ENCODE measurements at places on chromosomes 1 and 21.

GRCh38 chr1:31627930-31628559 lies 10.6 kb downstream of the HCRTR1 start:
- DNase-seq = no peak

GRCh38 chr1:93416183-93416582 lies 31.7 kb upstream of the FNBP1L start:
- DNase-seq = no peak

GRCh38 chr1:5572794-5573193 lies 419.4 kb downstream of the NPHP4 start:
- no peak for DNase-seq

- no peak for DNase-seq
Observed at GRCh38 chr21:37566790-37567615, 200.4 kb downstream of the DYRK1A start.

GRCh38 chr1:80367058-80367457 lies 1360.5 kb upstream of the ADGRL4 start:
- DNase-seq = no peak

- DNase-seq = no peak
Observed at GRCh38 chr1:201880928-201881571, 7.6 kb upstream of the SHISA4 start.

Data from CD4-positive, alpha-beta T cell treated with Interleukin-6 at 100 ng/mL for 8 hours (primary cell).